Effector CD8-positive, alpha-beta T cell (primary cell): ENCODE measurements at places on chromosomes 2 and 18.

- DNase-seq, result no peak
These were observed 466.0 kb downstream of the RIT2 start for GRCh38 chr18:42649331-42650035.

GRCh38 chr2:171878481-171878993 lies 15.5 kb downstream of the SLC25A12 start:
- no peak for DNase-seq

DNA sequence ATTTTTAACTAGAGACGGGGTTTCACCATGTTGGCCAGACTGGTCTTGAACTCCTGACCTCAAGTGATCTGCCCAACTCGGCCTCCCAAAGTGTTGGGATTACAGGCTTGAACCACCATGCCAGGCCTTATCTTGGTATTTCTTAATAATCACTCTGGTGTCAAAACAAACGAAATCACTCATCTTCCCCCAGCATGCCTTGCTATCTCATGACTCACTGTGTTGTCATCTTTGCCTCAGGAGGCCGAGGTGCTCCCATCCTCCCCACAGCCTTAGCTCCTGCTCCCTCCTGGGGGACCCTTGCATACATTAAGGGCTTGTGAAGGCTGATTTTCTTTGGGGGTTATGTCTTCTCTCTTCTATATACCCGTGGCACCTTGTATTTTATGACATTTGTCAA lies 250.1 kb upstream of the DPP10 start:
- no peak for DNase-seq

DNA sequence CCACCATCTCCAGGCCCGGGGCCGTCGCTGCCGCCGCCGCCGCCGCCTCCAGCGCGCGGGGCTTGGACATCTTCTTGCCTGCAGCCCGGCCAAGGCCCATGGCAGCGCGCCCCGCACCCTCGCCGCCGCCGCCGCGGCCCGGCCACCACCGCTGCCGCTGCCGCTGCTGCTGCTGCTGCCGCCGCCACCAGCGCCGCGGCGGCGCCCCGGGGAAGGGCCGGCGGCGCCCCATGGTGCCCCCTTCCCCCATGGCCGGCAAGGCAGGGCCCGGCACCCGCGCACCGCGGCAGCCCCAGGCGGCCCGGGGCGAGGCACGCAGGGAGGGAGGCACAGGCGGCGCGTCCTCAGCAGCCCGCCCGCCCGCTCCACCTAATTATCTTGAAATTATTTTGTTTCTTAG lies 3057.4 kb downstream of the RPIA start:
- no peak for DNase-seq

- DNase-seq, result no peak
These were observed 101.3 kb downstream of the DYSF start for GRCh38 chr2:71554706-71555056.
